ENCODE measurements at places on chromosomes 1 and 21.
A peak's percentile ranks its signal among the peaks of the same experiment; 100 is the strongest.

DNA sequence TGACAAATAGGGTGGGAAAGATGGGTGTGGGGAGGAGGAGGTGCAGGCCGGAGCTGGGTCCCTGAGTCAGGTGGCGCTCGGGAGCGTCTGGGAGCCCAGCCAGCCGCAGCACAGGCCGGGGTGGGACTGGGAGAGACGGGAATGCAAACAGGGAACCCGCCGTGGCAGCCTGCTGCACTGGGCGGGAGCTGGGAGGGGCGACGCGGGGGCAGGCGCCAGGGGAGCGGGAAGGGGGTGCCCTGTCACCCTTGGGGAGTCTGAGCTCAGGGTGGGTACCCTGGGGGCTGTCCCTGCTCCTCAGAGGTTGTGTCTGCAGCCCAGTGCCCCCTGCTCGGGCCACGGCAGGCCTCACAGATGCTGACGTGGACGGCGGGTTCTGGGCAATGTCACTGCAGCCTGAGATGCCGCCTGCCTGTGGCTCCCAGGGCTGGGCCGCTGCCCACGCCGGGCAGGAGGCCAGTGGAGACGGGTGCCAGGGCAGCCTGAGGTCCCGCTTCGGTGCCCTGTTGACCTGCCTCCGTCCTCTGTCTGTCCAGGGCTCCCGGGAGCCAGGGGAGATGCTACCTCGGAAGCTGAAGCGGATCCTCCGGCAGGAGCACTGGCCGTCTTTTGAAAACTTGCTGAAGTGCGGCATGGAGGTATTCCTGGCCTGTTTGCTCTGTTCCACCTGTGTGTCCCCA lies 16.6 kb upstream of the LRRC3 start:
- no peak for DNase-seq

GRCh38 chr1:118253053-118253915 lies 68.3 kb upstream of the SPAG17 start:
- DNase-seq: no peak

DNA sequence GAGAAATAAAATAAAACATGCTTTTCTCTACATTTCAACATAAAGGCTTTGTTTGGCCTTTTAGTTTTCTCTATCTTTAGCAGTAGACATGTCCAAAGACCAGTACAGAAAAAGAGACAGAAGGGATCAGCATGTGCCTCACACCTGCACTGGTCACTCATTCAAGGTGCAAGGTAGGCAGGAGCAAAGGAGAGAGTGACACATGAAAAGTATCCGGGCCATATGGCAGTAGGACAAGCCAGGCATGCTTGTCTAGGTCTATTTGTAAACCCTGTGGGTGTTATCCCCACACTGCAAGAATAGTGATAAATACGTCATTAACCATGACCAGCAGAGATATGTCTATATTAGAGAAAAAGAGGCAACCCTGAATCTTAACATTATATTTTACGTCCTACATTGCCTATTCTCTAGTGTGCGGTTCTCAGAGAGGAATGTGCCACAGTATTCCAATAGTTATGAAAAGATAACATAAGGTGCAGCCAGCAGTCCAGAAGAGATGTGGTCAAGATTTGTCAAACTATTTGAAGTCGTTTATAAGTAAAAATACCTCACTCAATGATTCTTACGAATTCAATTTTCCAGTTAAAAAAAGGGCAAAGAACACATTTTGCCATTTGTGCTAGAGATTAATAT lies 32.1 kb downstream of the PRRX1 start:
- no peak for DNase-seq

- no peak for DNase-seq
Measured at GRCh38 chr1:119316870-119317416, 51.6 kb upstream of the HAO2 start.

GRCh38 chr21:41091616-41092015 lies 76.3 kb upstream of the BACE2 start:
- no peak for DNase-seq

DNA sequence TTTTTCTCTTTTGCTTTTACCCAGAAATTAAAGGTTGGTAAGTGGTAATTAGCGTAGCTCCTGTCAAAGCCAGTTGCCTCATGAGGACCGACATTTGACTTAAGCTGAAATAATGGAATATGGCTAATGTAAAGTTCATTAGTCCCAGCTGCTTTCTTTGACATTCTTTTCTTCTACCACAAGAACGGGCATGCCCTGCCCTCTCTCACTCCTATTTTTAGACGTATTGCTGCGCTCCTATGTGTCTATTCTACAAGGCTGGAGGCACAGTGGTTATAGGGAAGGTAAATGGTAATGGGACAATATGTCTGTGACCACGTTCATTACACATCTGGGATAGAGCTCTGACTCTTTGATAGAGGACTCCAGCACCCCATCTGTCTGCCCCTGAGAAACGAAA lies 6.8 kb downstream of the CORT start:
- DNase-seq: no peak

DNA sequence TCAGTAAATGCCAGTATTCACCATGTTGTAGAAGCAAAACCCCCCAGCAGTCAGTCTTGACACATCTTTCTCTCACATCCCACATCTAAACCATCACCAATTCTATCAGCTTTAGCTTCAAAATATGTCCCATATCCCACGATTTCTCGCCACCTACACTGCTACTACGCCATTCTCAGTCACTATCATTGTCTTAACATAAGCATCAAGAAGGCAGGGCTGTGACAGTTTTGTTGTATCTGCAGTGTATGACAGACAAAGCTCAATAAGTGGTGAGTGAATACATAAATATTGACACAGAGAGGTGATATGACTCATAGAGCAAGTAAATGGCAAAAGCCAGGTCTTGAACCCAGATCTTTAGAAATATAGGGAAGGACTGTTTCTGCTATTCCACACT lies 59.9 kb downstream of the JAK1 start:
- DNase-seq: no peak

GRCh38 chr21:33029975-33030461 lies 4.3 kb downstream of the OLIG2 start:
- no peak for DNase-seq

GRCh38 chr21:36487641-36488307 lies 7.9 kb upstream of the CLDN14 start:
- peak; percentile 37 for DNase-seq

- no peak for DNase-seq
Measured at GRCh38 chr1:211420389-211420788, 71.6 kb downstream of the RD3 start.

- DNase-seq: no peak
Measured at GRCh38 chr1:116095027-116095426, 16.2 kb upstream of the MAB21L3 start.

DNA sequence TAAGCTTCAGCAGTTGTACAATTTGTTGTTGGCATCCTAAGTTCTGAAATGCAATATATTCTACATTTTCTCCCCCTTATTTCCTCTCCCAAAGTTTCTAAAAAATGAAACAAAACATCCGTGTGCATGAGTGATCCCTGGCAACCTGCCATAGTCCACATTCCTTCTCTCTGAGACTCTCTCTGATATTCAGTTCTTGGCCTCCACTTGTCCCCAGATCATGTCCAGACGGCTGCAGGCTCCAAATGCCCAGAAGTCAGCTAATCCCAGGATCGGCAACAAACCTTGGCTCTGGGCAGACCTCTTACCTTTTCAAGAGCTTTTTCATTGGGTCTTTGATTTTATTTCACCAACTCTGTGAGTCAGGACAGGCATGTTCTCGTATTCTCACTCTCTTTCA lies 187.8 kb downstream of the ETS2 start:
- DNase-seq: no peak

GRCh38 chr1:28282426-28283407 lies 23.4 kb downstream of the SESN2 start:
- DNase-seq: peak; percentile 77

DNA sequence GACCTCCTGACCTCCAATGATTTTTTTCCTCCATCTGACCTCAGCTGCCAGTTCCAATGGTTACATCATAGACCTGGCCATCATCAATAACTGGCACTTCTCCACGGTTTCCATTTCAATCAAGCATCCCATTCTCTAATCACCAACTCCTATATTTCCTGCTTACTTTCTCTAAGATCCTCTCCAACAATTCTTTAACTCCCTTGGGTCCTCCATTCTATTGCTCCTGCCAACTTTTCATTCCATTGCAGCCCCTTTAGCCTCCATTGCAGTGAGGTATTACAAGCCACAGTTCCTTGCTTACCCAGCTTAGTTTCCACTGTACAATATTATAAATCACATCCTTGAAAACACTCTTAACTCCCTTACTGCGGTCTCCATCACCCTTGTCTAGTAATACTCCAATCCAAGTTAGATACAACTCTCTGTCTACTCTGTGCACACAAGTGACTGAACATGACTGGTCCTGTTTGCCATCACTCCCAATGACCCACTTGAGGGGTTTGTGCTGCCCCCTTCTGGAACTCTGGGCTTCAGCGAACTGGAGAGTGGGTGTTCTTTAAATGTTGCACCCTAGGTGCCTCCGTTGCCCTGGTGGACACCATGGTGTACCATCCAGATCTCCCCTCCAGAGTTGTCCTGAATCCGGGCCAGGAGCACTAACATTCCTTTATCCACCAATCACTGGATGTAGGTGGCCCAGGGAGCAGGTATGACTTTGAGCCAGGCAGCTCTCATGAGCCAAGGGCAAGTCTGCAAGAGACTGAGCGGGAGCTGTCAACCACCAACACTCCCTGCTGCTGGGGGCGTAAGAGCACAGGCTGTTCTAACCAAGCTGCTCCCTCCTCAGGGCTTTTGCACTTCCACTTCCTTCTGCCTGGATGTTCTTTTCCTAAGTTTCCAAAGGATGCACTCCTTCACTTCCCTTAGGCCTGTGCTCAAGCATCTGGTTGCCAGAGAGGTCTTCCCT lies 3.7 kb upstream of the FNDC7 start:
- DNase-seq: peak; percentile 43

- no peak for DNase-seq
Measured at GRCh38 chr1:39952359-39953110, 2.4 kb upstream of the MFSD2A start.

- no peak for DNase-seq
Measured at GRCh38 chr1:200392625-200393185, 17.1 kb downstream of the ZNF281 start.

DNA sequence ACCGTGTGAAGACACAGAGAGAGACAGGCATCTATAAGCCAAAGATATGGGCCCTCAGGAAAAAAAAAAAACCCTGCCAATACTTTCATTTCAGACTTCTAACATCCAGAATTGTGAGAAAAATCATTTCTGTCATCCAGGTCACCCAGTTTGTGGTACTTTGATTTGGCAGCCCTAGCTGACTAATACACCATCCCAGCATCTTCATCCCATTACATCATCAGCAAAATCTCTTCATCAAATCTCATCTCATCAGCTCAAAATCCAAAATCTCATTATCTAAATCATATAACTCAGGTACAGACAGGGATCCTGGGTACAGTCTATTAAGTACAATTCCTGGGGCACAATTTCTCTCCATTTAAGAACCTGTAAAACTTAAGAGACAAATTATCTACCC lies 51.9 kb upstream of the GJA8 start:
- no peak for DNase-seq

DNA sequence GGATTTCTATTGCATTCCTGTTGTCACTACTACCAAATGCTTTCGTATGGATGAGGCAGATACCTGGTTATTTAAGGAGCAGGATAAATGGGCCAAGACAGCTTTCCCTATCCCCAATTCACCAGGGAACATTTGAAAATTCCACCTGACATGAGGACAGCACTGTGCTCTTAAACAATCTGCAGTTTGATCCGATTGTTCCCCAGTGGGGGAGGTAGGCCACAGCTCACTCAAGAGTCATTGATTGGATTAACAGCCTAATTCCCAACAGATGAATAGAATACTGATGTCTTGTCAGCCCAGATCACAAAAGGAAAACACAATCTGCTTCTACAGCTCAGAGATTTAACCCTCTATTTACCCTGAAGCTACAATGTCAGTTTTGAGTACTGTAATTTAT lies 123.9 kb downstream of the LHX4 start:
- no peak for DNase-seq

- no peak for DNase-seq
Measured at GRCh38 chr1:64235181-64235580, 31.8 kb downstream of the UBE2U start.

DNA sequence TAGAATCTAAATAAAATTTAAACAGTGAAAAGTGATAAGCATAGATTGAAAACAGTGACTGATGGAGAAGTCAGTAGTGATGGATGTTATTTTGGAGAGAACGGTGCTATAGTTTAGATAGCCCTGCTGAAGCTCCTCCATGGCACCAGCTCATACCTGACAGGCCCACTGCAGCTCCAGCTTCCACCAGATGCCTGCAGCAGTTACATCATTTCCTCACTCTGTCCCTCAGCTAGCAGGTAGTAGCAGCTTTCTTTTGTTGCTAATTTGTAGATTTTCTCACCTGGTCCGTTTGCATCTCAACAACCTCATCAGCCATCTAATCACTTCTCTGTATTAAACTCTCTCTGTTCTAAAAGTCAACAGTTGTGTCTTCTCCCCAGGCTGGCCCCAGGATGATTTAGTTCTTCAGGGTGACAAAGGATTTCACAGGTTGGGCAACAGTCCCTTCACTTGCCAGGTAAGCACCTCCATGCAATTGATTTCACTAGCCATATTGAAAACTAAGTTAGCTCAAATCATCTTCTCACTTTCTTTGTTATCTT lies 128.3 kb downstream of the LMX1A start:
- DNase-seq: no peak

DNA sequence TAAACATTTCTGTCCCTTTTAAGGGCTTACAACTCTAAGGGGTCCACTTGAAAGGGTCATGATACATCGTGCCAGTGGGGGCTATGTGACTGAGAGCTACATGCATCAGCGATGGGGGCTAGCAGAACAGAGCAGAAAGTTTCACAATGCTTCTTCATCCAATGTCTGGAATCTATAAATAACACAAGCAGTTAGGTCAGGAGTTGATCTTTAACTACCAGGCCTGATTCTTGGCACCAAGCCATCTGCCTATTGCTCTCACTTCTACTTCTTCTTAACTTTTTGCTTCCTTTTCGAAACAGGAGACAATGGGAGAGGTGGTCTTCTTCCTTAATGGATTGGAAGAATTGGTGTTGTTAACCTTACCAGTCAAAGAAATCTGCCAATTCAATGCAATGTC lies 410.0 kb downstream of the TGFB2 start:
- no peak for DNase-seq

DNA sequence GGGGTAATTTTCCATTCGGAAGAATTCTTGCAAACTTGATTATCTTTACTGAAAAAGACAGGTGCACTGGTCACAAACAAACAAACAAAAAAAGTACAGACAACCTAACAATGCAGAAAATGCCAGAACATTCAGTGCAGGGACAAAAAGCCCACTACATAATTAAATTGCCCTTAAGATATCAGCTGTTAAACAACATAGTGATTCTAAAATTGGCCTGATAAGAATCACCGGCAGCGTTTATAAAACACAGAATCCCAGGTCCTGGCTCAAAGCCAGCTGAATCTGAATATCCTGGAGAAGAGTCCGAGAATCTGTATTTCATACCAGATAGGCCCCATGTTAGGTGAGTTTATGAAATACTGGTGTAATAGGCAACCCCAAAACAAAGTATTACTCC lies 6.1 kb downstream of the PLPP3 start:
- no peak for DNase-seq

DNA sequence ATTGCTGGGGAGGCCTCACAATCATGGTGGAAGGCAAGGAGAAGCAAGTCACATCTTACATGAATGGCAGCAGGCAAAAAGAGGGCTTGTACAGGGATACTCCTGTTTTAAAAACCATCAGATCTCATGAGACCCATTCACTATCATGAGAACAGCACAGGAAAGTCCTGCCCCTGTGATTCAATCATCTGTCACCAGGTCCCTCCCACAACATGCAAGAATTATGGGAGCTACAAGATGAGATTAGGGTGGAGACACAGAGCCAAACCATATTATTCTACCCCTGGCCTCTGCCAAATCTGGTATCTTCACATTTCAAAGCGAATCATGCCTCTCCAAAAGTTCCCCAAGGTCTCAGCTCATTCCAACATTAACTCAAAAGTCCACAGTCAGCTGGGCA lies 11.1 kb upstream of the MIA3 start:
- DNase-seq: no peak
